ENCODE measurements at places on chromosomes 3 and 15.

DNA sequence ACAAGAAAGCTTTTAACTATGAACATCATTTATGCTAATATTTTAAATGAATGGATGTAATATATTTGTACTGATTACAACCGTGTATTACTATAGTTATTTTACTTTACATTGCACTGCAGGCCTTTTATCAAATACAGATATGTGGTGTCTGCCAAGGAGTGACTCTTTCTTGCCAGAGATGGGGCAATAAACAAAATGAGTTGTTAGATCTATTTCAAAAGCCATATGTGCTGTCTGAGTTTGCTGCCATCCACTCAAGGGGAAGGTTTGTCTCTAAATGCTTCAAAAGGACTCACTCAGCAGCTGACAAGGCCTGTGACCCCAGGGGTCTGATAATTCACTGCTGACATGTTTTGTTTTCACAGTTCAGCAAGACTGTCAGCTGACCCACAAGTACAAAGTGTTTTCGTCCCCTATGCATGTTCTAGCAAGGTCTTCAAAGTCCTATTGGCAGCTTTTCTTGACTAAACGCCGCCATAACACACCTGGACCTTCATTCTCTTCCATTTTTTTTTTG is 41.3 kb upstream of the ZBED2 start:
- DNase-seq, result no peak

- no peak for DNase-seq
These were observed 87.7 kb downstream of the LSM3 start for GRCh38 chr3:14266361-14266760.

GRCh38 chr3:111730143-111730542 is 128.9 kb upstream of the PHLDB2 start:
- DNase-seq, result no peak

DNA sequence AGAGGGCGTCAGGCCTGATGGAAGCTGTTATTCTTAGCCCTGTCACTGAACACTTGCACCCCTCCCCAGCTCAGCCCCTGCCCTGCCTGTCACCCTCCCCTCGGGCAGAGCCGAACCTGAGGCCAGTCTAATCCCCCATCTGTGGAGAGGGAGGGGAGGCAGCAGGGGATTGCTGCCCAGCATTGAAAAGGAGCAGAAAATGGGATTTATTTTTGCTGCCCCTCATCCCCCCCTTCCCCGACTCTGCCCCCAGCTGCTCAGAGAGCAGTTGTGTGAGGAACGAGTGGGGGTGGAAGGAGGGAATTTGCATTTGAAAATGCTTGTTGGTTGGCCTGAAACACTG is 71.6 kb downstream of the EPHB3 start:
- no peak for DNase-seq

GRCh38 chr15:93360318-93360717 is 271.3 kb upstream of the RGMA start:
- no peak for DNase-seq

- DNase-seq, result no peak
These were observed 15.6 kb downstream of the FAH start for GRCh38 chr15:80168421-80168820.

GRCh38 chr15:55151631-55152030 is 45.1 kb downstream of the RSL24D1 start:
- no peak for DNase-seq

DNA sequence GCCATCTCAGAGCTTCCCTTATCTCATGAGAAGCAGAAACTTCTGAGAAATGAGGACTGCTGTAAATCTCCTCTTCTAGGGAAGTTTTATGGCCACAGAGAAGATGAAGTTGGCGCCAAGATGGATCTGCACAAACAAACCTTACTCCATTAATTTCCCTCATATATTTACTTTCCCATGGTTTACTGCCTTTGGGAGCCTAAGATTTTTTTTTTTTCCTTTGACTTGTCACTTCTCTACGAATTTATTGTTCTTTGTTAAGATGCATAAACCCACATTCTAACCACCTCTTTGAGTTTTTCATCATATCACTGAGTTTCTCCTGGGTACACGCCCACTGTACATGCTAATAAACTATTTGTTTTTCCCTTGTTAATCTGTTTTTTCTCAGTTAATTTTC is 21.5 kb upstream of the NPTN start:
- DNase-seq, result no peak

- no peak for DNase-seq
These were observed 41.1 kb upstream of the NDUFB4 start for GRCh38 chr3:120554812-120555606.

DNA sequence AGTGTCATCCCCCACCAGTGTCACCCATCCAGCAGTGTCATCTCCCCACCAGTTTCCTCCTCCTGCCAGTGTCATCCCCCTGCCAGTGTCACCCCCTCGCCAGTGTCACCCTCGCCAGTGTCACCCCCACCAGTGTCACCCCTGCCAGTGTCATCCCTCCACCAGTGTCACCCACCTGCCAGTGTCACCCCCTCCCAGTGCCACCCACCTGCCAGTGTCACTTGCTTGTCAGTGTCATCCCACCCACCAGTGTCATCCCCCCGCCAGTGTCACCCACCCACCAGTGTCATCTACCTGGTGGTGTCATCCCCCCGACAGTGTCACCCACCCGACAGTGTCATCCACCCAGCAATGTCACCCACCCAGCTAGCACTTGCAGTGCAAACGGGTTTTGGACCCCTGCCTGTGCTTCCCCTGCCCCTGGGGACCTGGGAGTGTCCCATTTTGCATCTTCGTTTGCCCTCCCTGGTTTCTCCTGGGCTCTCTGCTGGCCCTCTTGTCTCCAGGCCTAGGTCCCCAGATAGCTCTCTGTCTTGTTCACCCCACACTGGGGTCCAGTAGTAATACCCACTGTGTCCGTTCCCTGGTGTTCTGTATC is 99.8 kb upstream of the PRR20G start:
- no peak for DNase-seq

DNA sequence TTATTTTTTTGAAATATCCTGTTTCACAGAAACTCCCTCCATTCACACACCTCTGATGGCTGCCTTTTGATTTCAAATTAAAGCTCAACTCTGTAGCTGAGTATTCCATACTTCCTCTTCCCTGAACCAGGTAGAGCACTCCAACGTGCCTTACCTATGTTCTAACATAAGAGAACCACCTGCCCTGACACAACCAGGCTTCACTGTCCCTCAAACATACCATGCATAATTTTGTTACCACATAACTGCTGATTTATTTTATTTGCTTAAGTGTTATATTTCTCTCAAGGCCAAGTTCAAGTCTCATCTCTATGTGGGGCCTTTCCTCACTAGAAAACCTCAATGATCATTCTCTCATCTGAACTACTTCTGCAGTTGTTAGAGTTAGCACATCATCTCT is 209.7 kb downstream of the P3H2 start:
- DNase-seq, result no peak

DNA sequence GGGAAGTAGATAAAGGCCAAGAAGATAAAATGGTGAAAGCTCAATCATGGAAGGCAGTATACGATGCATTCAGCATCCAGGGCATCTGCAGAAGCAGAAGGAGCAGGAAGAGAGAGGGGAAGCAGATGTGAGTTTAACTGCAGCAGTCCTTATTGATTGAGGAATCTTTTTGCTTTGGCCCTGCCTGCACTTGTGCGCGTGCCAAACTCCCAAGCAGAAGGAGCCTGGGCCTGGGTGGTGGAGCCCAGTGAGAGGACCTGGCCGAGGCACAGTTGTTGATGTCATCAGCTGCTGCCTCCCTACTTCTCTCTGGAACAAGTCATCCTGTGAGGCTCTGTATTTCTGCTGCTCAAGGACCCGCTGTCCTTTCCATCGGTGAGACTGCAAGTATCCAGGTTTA is 65.5 kb upstream of the ROPN1 start:
- no peak for DNase-seq

DNA sequence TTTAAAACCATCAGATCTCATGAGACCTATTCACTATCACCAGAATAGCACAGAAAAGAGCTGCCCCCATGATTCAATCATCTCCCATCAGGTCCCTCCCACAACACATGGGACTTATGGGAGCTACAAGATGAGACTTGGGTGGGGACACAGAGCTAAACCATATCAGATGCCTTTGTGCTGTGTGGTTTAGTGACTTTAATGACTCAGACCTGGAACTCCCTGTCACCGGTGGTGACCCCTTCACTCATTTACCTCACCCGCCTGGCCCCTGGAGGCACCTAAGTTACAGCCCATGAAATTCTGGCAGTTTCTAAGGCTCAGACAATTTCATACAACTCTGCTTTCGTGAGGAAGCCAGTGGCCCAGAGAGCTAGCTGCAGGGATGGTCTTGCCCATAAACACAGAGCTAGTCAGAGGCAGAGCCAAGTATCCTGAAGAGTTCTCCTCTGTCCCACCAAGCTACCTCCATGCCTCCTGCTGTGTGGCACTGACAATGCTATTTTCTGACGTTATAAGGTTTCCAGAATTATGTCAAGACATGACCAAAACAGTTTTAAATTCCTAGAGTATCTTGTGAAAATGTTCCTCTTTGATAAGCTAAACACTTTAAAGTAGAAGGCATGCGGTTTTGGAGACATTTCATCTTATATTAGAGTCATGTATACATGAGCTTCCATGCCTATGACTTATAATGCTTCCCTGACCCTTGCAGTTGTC is 231.1 kb upstream of the IL12A start:
- no peak for DNase-seq

GRCh38 chr15:49466119-49466518 is 43.1 kb downstream of the FGF7 start:
- no peak for DNase-seq

DNA sequence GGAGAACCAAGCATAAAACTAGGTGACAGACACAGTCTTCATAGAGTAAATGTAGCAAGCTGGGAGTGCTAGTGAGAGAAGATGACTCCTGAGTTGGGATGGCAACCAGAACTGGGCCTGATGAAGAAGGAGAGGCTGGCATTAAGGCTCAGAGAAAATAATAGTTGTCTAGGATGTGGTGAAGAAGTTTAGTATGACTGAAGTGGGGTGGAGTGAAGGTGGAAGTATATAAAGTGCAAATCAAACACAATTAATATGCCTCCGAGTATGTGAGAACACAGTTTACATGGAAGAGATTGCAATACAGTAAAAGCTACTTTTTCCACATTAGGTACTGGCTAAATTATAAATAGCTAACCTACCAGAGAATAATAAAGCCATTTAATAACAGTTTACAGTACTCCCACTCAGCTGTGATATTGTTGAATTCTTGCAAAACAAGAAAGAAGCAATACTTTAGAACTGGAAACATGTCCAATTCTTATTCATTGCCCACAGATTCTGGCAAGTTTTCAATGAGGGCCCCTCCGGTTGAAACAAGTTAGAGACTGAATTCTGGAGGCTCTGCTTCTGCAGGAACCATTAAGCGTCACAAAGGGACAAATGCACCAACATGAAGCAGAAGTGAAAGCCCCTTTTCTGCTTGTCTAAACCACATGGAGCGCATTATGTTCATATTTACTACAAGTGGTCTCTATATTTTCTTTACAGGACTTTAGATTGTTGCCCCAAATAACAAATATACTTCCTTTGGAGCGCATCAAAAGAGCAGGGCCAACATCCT is 243.7 kb downstream of the SLC9A9 start:
- no peak for DNase-seq

GRCh38 chr3:58563386-58564035 is 13.7 kb downstream of the FAM107A start:
- no peak for DNase-seq

GRCh38 chr3:70096376-70097066 is 97.0 kb downstream of the SAMMSON start:
- no peak for DNase-seq

- no peak for DNase-seq
These were observed 35.2 kb downstream of the FNDC3B start for GRCh38 chr3:172074586-172074985.

DNA sequence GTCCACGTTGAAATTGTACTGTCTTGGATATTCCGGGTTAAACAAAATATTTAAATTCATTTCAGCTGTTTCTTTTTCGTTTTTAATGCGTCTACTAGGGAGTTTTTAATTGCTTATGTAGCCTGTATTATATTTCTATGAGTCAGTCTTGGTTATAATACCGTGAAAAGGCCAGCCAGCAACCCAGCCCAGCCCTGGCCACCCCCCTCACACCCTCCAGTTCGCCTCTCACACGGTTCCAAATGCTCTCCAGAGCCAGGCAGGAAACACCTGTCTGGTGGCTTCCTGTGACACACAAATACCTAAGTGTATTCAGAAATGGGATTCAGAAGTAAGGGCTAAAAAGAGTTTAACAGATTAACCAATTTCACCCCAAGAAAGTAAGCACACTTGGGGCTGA is 4.4 kb downstream of the SH3BP5 start:
- no peak for DNase-seq

GRCh38 chr3:183518491-183519251 is 36.8 kb downstream of the KLHL6 start:
- DNase-seq, result no peak

GRCh38 chr3:44468572-44469520 is 8.6 kb downstream of the ZNF445 start:
- DNase-seq, result no peak

DNA sequence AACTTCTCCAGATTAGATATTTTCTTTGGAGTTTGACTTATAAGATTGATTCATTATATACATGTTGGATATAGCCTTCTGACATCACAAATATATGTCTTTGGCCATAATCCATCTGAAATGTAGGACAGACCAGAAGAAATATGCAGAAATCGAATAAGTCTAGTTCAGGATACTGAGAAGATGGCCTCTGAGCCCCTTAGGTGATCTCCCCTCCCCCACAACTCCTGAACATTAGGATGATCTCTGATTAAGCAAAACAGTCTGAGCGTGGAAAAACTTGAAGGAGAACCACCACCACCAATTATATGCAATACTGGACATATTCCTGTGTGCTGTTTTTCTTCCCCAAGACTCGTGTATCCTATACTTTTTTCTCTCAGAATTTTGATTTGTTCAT is 3.2 kb downstream of the SETD5 start:
- no peak for DNase-seq

DNA sequence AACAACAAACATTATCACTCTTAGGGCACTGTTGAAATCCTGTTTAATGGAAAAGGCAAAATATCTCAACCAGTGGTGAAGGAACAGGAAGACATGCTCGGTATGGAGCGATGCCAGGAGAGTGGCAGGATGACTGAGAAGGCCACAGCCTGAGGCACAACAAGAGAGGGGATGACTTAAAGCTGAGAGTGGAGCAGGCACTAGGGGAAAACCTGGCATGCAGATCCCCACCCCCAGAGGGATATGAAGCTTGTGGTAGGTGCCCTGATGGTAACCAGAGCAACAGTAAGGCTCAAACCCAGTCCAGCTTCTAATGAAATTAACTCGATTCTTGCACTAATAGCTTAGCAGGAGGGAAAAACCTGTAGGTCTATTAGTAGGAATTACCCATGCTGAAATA is 40.4 kb downstream of the LYSMD4 start:
- no peak for DNase-seq

GRCh38 chr15:80154336-80154735 is 1.5 kb downstream of the FAH start:
- DNase-seq, result no peak

- DNase-seq, result no peak
These were observed 5.2 kb downstream of the PRKCD start for GRCh38 chr3:53166206-53166605.
